Activated CD4-positive, alpha-beta T cell treated with anti-CD3 and anti-CD28 coated beads, Interleukin-2, Interleukin-4, amounts not matched to agents 100 ng/mL and 50 ng/mL, durations not matched to agents 16 hours and 8 hours (primary cell): ENCODE measurements at places on chromosomes 6 and 20.
A peak's percentile ranks its signal among the peaks of the same experiment; 100 is the strongest.

- DNase-seq: no peak
Measured at GRCh38 chr20:4673371-4674001, 48.2 kb upstream of the PRND start.

GRCh38 chr6:140758169-140758877 lies 1374.4 kb upstream of the GJE1 start:
- no peak for DNase-seq

DNA sequence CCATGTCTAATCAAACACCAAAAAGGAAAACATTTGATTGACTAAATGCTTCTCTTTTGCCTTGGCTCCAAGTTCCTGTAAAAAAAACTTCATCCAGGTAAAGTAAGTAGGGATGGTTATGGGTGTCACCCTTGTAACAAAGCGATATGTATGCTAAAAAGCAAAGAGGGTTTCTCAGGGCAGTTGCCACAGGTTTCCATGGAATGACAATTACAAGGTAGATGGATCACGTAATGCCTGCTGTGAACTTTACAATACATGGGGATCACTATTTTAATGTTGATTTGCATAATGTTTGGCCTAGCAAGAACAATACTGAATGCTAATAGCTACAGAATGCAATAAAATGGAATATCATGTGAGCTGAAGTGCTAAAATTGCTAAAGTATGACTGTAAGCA lies 2.9 kb upstream of the BMP2 start:
- DNase-seq: no peak

DNA sequence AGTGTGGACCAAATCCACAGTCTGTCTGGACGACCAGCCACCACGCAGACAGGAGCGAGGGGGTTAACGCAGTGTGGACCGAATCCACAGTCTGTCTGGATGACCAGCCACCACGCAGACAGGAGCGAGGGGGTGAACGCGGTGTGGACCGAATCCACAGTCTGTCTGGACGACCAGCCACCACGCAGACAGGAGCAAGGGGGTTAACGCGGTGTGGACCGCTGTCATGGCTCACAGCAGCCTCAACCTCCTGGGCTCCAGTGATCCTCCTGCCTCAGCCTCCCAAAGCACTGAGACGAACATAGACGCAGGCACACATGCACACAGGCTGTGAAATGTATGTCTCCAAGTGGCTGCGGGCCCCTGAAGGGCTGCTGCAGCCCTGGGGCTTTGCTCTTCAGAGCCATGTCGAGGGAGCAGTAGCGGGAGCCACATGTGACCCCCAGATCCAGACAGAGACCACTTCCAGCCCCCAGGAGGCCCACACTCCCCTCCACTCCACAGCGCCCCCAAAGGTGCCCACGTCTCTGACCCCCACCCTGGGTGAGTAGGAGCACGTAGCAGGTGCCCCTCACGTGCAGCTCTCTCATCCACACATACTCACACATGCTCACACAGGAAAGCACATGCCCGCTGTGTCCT lies 98.1 kb downstream of the YTHDF1 start:
- no peak for DNase-seq

GRCh38 chr6:139903411-139904157 lies 529.1 kb upstream of the CITED2 start:
- DNase-seq: no peak

DNA sequence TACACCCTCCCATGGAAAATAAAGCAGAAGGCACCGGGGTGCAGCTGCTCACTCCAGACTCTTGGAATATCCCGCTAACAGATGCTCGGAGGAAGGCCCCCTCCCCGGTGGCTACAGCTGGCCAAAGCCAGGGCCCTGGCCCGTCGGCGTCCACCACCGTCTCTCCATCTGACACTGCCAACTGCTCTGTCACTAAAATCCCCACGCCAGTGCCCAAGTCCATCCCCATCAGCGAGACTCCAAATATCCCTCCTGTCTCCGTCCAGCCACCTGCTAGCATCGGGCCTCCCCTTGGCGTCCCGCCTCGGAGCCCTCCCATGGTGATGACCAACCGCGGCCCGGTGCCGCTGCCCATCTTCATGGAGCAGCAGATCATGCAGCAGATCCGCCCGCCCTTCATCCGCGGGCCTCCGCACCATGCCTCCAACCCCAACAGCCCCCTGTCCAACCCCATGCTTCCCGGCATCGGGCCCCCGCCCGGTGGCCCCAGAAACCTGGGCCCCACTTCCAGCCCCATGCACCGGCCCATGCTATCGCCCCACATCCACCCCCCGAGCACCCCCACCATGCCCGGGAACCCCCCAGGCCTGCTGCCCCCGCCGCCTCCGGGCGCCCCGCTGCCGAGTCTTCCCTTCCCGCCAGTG lies 143.9 kb downstream of the SOBP start:
- DNase-seq: no peak

GRCh38 chr20:49431329-49431728 lies 51.1 kb downstream of the KCNB1 start:
- DNase-seq: no peak

GRCh38 chr6:32424589-32425300 lies 14.9 kb upstream of the HLA-DRA start:
- DNase-seq: no peak

GRCh38 chr6:130411481-130411880 lies 45.7 kb downstream of the TMEM200A start:
- no peak for DNase-seq

DNA sequence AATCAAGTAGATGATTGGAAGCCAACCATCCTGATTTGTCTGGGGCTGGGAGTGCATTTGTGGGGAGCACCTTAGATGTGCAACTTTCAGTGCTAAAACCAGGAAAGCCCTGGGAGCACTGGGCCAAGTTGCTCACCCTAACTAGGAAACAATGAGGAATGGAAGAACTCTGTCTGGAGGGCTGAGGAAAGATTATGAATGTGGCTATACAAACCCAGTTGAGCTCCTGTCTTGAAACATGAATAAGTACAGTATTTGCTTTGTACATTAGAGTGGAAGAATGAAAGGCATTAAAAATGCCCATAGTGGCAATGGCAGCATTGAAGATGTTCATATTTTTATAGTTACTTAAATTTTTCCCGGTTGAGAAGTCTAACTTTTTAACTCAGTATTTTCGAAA lies 121.1 kb downstream of the HDGFL1 start:
- no peak for DNase-seq

GRCh38 chr6:129432738-129433137 lies 277.2 kb downstream of the ARHGAP18 start:
- no peak for DNase-seq

DNA sequence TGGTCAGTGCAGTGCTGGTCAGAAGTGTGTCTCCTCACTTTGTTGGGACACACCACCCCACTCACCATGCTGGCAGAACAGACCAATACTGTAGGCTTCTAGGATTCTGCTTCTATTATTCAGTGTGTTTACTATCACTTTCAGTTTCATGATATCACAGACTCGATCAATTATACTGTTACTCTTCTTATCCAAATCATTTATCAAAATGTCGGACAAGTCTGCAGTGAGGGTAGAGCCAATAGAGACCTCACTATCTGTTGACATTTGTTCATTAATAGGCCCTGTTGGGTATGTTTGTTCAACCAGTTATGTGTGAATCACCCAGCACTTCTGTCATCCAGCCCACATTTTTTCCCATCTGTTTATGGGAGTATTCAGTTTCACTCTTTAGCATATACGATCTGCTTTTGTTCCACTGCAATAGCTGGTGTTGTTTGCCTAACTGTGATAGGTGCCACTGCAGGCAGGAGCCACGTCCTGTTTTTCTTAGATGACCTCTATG lies 140.1 kb downstream of the NRN1 start:
- DNase-seq: peak; percentile 9

- no peak for DNase-seq
Measured at GRCh38 chr6:56582236-56582635, 60.5 kb downstream of the DST start.

GRCh38 chr20:35564905-35565304 lies 23.0 kb downstream of the ERGIC3 start:
- DNase-seq: no peak

DNA sequence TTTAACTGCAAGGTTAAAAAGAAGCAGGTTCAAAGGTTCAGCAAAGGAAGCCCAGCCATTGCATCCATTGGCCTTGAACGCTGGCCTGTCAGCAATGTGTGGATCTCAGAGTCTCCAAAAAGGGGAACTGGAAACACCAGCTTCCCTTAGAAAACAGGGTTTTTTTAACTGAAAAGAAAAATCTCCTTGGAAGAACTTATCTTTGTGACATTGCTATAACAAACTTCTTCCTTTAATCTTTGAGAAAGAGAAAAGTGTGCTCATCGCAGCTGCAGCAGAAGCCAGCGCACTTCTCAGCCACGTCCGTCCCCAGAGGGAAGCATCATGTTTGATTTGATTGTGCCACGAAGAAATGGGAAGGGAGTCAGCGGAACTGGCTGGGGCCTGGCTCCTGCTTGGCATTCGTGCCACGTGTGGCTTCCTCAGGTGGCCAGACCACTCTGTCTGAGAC lies 215.0 kb downstream of the SYNDIG1 start:
- no peak for DNase-seq
